ENCODE measurements at places on chromosomes 16 and 17.

GRCh38 chr17:59631276-59631675 is 11.6 kb downstream of the CLTC start:
- DNase-seq: no peak

DNA sequence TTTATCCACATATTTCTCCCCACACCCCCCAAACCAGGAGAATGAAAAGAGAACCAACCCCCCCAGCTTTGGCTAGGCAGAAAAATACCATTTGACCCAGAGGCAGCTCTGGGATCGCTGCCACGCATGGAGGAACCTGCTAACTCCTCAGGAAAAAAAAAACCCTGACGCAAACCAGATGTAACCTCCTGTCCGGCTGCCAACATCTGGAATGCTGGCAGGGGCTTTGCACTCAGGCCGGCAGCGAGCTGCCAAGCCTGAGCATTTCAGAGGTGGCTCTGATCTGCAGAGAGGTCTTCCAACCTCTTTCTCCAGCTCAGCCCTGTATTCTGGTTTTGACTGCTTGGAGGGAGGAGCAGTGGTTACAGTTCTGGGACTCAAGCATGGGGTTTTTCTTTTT is 8.2 kb downstream of the IGFBP4 start:
- DNase-seq: no peak

GRCh38 chr16:14121142-14121541 is 50.0 kb downstream of the MRTFB start:
- DNase-seq: no peak

- no peak for DNase-seq
Measured at GRCh38 chr17:77600346-77600745, 358.2 kb upstream of the TNRC6C start.
